ENCODE measurements at places on chromosomes 16 and 17.

GRCh38 chr17:29102741-29103181 lies 59.8 kb downstream of the PIPOX start:
- DNase-seq: no peak

- no peak for DNase-seq
Observed at GRCh38 chr16:6837722-6838121, 494.9 kb upstream of the RBFOX1 start.

DNA sequence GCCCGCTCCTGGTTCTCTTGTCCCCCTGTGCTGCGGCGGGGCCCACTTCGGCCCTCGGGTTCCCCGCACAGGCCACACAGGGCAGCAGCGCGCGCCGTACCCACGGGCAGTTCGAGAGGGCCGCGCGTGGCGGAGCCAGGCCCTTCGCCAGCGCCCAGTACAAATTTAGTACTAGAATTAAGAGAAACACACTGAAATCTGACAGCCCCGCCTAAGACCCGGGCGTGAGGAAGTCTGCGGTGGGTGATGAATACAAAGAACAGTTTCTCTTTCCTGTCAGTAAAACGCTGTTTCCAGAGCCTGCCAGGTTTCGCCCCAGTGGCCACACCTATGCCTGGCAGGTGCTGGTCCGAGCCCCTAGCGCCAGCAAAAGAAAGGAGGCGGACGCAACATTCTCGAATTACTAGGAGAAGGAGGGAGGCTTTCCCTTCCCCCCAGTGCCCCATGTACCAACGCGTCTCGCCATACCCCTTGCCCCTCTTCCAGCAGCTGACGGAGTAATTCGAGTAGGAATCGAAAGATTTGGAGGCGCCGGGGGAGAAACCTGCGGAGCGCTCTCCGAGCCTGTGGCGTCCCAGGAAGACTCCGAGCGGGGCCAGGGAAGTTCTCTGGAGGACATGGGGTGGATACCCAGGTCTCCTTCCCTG lies 591 bp upstream of the SLFN5 start:
- peak; percentile 83 for DNase-seq

DNA sequence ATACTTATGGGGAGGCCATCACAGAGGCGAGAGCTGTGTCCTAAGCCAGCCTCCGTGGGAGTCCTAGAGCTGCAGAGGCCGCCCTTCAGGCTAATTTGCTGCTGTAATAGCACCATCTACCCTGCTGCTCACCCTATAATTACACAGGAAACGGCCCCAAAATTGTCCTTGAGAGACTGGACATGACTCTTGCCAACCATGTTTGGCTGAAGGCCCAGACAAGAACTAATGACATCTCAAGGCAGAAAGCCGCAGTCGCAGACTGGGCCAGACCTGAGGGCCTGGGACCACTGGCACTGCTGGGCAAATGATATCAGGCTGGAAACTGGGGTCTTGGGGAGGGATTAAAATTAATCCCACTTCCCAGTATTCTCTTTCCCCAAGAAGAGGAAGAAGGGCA lies 24.1 kb downstream of the PSMD7 start:
- DNase-seq: no peak

DNA sequence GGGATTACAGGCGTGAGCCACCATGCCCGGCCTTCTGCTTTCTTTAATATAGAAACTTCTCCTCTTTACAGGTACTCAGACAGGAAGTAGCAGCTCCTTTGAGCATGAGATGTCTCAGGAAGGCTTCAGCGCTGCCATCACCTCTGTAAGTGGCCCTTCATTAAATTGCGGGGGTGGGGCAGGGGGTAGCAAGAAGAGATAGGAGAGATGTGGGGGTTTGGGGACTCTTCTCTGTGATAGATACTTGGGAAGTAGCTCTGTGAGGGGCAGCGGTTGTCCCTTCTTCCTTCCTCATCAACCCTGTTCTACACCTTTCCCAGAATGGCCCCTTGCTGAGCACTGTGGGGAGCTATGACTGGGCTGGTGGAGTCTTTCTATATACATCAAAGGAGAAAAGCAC lies 16.8 kb downstream of the ITGAM start:
- DNase-seq: no peak

GRCh38 chr17:44002141-44002848 lies 2.1 kb upstream of the NAGS start:
- no peak for DNase-seq

GRCh38 chr17:17258998-17259397 lies 22.0 kb upstream of the FLCN start:
- no peak for DNase-seq

DNA sequence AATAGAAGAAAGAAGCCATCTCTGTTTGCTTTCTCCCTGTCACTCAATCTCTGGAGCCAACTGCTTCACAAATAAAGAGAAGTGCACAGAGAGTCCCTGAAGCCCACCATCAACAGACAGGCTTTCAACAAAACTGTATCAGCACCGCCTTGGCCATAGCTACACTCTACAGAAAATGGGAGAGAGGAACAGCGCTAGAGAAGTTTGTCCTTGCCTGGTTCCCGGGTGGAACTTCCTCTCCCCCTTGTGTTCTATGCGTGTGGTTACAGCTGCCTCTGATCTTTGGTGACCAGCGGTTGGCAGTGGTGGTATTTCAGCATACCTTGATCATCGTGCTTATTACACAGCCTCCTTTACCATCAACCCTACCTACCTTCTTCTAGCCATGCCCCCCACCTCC lies 91.4 kb upstream of the CCL2 start:
- DNase-seq: no peak

GRCh38 chr17:34252095-34252443 lies 3.0 kb upstream of the CCL2 start:
- DNase-seq: no peak

- DNase-seq: no peak
Observed at GRCh38 chr17:16301963-16302855, 51.1 kb downstream of the CENPV start.

DNA sequence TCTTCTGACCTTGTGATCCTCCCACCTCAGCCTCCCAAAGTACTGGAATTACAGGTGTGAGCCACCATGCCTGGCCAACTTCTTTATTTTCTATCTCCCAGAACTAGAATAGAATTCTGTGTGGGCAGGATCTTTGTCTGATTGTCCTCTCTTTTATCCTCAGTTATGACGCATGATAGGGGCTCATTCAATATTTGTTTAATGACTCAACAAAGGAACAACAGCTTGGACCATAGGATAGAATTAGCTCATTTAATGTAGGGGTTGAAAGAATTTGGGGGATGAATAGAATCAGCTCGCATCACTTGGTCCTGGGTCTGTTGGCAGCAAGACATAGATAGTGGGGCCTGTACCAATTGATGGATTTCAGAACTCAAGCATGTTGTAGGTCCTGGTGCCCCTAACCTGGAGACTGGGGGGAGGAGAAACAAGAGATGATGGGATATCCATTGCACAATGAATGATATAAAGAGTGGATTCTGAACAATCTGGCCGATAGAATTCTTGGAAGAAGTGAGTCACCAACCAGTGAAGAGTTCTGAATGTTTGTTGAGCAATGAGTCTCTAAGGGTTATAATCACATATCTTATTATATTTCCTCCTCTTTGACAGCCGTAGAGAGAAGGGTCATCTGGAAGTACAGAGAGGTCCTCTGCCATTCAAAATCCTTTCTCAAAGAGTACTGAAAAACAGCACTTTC lies 250.2 kb downstream of the HS3ST4 start:
- no peak for DNase-seq

GRCh38 chr17:39666231-39666600 lies 1.1 kb downstream of the TCAP start:
- DNase-seq: no peak

All from CD4-positive, alpha-beta T cell (primary cell).